Coronary artery (tissue), 2 donors: ENCODE measurements at places on chromosomes 12 and 14.

DNA sequence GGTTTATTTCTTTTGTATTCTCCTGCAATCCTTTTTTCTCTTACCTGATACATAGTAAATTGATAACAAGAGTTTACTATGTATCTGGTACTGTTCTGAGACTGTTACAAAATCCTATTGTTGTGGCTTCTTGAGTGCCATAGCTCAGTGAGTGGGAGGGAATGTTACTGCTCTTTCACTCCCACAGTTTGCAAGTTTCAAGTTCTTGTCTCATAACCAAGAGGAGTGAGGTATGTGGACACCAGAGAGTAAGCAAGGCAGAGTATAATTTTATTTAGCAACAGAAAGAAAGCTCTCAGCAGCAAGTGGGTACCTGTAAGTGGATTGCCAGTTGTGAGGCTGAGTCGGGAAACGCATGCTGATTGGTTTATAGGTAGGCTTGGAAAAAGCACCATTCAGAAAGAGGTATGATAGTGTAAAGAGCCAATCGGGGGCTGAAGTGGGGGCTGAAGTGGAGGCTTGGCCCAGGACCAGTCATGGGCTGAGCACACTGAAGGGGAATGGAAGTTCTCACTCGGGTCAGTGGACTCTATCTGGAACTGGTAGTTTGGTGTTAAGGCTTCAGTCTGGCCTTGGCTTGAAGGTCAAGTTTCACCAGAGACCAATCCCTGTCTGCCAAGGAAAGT is 850.8 kb downstream of the TMTC2 start:
- DNase-seq: no peak

DNA sequence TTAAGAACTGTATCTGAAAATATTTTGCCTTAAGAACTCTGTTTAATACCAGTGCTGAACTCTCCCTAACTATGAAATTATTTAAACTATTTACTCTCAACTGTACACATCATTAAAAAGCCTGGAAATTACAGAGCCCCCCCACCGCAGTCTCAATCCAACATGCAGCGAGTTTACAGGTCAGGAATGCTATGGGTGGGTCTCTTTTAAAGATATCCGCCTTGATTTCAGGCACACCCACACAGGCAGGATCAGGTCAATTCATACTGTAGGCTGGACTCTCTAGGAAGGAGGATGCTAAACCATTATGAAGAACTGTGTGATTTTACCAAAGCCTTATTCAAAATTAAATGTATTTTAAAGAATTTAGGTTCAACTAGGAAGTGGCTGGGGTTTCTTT is 16.5 kb downstream of the SPTLC2 start:
- no peak for DNase-seq

DNA sequence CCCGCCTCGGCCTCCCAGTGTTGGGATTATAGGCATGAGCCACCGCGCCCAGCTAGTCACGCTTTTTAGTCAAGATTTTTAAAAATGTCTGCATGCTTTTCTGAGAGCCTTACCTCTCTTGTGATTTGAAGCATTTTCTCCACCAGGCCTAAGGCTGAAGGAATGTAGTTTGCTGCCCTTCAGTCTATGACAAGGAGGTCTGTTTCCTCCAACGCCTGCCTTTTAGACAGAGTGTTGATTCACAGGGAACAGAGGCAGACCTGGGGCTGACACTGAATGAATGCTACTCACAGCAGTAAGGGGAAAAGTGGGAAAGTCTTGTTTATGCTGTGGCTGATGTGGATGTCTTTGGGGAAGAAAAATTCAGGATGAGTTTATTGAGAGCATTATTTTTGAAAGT is 27.2 kb upstream of the MDM2 start:
- DNase-seq: no peak

GRCh38 chr12:77060883-77061240 is 4.5 kb downstream of the E2F7 start:
- DNase-seq: no peak

DNA sequence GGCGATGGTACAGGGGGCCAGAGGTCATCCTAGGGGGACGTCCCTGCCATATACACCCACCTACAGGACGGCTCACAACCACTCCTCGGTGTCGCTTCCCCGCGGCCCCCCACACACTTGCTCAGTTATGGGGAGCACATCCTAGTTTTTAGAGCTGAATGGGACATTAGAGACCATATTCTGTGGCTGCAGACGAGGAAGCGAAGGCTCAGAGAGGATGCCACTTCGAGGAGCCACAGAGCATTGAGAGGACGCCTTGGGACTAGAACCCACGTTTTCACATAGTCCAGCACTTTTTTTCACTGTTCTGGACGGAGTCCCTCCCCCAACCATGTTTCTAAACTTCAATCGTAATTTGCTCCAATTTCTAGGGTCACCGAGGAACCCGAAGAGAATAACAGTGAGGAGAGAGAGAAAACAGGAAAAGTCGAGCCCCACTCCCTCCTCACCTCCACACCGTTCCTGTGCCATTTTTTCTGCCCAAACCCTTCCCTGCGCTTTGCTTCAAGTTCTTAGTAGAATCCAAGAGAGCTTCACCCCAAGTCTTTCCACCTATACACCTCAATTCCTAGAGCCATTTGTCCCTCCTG is 641 bp upstream of the ASCL1 start:
- no peak for DNase-seq
